Amniotic stem cell (primary cell): ENCODE measurements at places on chromosomes 6 and 20.
A peak's percentile ranks its signal among the peaks of the same experiment; 100 is the strongest.

GRCh38 chr20:50464725-50465650 is 45.2 kb upstream of the PTPN1 start:
- DNase-seq, result no peak

GRCh38 chr6:13614126-13614925 is 809 bp upstream of the NOL7 start:
- no peak for DNase-seq

GRCh38 chr6:159984268-159984786 is 15.4 kb downstream of the IGF2R start:
- DNase-seq, result no peak

GRCh38 chr20:1210501-1210900 is 7.2 kb downstream of the C20orf202 start:
- DNase-seq, result no peak

DNA sequence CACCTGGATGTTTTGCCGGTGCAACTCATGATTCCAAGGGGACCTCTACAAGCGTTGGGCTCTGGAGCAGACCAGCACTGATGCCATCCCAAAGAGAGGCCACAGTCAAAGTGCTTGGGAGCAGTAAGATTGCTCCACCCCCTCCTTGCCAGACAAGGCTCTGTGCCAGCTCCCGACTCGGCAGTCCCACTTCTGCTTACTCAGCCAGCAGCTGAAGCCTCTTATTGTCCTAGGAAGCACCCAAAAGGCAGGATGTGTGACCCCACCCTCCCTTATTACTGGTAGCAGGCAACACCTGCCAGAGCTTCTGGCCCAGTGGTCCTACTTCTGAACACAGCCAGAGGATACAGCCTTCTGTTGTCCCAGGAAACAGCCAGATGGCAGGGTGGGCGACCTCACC is 614.2 kb downstream of the TENT5A start:
- DNase-seq, result no peak

GRCh38 chr6:118787724-118788423 is 106.1 kb upstream of the ASF1A start:
- DNase-seq, result no peak

GRCh38 chr20:55090286-55090685 is 614.9 kb downstream of the DOK5 start:
- no peak for DNase-seq

DNA sequence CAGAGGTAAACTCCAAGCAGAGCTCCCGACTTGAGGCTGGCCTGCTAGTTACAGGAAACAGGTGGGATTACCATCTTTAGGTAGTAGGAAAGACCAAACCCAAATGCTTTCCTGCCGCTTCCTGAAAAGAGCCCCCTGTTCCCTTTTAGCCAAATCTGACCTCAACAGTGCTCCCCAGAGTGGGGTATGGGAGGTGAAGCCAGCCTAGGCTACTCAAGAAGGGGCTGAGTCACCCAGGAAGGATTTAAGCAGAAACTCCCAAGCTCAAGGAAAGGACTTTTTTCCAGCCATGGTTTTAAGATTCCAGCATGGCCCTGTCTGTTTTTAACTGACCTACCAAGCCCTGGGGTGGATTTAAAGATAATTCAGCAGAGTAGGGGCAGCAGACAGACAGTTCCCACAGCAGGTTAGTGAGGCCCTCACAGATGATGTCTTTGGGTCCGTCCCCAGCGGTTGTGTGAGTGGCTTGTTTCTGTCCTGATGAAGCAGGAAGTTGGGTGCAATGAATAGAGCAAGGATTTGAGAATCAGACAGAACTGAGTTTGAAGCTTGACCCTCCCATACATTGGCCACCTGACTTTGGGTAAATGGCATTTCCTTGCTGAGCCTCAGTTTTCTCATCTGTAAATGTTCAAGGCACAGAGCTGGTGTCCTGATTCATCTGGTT is 76.9 kb upstream of the MAFB start:
- no peak for DNase-seq

DNA sequence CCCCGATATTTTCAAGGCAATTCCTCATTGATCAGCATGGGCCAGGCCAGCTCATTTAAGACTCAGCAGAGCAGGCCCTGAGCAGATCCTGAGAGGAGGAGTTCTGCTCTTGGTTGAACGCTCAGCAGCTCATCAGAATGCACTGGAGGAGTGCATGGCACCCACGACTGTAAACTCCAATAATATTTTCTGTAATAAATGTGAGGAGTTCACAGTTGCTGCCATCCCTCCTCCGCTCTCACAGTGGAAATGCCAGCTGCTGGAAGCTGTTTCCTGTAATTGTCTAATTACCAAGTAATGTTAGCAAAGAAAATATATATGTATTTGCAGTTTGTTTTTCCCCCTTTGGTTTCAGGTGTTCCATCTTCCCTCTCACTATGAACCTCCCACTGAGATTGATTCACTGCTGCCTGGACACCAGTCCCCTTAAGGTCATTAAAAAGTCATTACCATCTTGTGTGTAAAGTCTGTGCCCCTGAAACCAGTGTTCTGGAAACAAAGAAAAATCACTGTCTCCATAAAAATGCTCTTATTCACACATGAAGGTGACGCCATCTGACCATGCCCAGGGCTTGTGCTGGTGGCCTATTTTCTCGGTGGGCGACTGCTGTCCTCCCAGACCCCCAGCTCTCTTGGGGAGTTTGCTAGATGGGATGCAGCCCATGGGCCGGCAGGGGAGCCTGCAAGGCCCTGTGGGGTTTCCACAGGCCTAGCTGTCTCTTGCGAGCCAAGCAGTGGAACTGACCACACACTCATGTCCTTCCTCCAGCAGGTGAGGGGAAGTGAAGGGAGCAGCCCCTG is 374.2 kb downstream of the ZFAND3 start:
- no peak for DNase-seq

DNA sequence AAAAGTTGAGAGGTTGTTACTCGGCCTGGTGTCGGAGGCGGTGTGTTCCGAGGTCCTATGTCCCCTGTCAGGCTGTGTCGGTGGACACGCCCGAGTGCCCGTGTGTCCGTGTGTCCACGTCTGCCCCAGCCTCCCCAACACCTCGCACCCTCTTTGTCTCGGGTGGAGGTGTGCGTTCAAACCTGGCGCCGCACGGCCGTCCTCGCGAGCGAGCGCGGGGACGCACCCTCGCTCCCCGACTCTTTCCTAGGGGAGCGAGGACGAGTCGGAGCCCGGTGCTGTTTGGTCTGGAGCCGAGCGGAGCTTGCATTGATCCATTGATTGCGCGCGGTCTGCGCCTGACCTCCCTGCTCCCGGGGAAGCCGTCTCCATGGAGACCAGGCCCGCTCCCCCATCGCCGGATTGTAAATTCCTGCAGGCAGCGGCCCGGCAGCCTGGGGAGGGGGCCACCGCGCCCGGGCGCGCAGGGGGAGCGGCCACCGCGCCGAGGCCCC is 411 bp upstream of the SCUBE3 start:
- no peak for DNase-seq

DNA sequence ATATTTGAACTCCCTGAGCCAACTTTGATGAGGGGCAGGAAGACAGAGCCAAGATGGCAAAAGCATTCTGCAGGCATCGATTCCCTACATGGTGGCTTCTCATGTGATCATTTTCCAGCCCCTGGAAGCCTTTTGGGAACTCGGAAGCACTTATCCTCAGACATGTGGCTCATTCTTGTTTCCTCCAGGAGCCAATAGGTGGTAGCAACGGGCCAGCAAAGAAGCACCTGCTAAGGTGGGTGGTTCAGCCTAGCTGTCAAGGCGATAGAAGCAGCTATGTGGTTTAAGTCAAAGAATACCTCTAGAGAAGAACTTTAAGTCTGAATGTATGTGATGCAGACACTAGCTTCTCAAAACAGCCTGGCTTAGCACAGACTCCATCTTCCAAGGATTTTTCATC is 64.9 kb upstream of the PAX1 start:
- no peak for DNase-seq

DNA sequence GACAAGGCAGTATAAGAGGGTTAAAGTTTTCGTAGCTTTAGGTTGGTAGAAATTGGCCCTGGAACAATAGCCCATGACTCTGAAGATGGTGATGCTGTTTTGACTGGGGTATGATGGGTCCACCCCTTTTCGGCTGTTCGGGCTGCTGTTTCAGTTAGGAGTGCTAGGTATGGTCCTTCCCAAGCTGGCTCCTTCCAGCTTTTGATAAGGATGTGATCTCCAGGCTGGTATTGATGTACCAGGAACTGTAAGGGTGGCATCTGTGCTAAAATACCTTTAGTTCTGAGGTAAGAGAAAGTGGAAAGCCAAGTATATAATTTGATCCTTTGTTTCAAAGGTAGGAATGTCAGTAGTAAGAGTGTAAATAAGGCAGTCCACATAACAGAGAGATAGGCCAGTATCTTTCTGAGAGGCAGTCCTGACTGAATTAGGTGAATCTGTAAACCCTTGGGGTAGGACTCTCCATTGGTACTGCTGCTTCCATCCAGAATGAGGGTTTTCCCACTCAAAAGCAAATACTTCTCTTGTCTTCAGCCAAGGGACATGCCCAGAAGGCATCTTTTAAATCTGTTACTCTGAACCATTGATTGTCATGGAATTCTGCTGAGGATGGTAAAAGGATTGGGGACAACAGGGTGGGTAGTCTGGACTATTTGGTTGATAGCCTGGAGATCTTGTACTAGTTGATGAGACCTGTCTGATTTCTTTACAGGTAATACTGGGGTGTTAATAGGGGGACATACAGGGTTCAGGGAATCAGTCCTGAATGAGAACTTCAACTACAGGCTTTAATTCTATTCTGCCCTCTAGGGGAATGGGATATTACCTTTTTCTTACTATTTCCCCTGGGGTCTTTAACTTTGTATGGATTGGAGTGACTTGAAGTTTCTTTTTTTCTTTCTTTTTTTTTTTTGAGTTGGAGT is 6.1 kb upstream of the ZNFX1 start:
- DNase-seq, result no peak

DNA sequence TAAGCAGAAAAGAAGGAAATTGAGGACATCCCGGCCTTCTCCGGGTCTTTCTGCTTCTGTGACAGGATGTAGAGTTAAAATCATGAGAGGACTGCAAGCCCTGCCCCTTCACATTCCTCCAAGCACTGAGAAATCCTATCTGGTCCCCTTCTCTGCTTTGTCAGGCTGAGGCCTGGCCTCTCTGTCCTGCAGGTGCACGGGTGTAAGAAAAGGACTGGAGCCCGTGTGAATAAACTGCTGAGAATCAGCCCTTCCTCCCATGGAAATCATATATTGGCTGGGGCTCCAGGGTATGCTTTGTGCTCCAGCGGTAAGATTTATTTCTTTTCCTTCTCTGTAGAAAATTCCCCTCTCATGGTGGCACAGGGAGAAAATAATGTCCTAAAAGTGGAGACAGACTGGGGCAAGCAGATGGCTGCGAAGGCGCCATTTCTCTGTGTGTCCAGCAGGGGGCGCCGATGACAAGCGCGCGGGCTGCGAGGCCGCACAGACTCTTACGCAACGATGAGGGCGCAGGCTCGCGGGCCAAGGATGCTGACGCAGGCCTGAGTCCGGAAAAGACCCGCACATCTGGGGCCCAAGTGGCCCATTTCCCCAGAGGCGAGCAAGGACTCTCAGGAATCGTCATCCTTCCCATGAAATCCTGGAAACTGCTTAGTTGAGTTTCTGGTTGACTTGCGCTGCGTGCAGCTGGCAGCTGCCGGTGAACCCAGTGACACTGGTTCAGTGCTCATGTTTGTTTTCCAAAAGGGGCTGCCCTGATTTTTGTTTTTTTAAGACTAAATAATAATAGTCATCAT is 258.6 kb downstream of the ADGB start:
- peak; percentile 60 for DNase-seq

- DNase-seq, result no peak
Observed at GRCh38 chr20:63830841-63831588, at the start of gene ZBTB46. TSS of gene ZBTB46 (minus strand) at chr20:63831264. CDS start at chr20:63790757, 40,507 bp downstream.

GRCh38 chr6:106785298-106785697 is 155.9 kb downstream of the QRSL1 start:
- DNase-seq, result no peak

GRCh38 chr20:60803335-60804055 is 448.6 kb upstream of the CDH4 start:
- DNase-seq, result no peak

GRCh38 chr6:33720998-33721397 is 9.5 kb upstream of the UQCC2 start:
- no peak for DNase-seq

- no peak for DNase-seq
Observed at GRCh38 chr20:50310673-50311051, 120.0 kb downstream of the CEBPB start.

- no peak for DNase-seq
Observed at GRCh38 chr6:3359973-3360726, 96.7 kb downstream of the SLC22A23 start.

DNA sequence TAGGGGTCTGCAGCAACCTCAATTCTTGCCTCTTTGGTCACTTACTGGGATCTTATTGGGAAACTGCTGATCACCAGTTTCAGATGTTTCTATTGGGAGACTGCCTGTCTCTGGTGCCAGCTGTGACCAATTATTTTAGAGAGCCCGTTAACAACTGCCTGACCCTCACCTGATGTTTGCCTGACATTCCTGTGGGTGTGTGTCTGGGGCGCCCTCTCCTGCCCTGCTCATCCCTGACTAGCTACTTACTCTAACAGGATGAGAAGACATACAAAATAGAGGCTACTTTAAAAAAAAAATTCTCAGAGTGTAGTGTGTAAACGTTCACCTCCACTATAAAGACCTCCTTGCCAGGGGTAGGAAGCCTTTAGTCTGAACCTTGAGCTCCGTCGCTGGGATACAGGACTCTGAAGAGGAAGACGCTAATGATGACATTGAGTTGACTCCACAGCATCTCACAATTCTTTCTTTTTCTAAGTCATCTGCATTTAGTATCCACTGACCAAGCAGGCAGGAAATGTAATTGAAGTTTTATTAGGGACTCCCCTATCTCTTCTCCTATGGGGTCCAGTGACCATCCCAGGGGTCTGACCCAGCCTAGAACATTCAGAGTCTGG is 54.6 kb upstream of the DDR1 start:
- DNase-seq, result no peak

DNA sequence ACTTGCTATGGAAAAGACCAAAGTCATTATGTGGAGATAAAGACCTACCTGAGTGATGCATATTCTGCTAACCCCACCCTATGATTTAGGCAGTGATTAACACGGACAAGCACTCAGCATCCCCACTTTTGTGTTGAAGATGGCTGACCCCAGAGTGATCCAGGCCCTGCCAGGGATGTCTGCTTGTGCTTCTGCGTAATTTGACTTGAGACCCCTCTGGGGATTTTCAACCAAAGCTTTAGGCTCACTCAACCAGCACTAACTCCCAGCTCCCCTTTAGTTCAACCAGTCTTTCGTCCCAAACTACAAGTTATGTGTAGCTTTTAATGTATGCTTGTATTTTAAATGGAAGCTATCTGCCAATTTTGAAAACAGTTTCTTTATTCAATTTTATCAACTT is 538.0 kb upstream of the ID4 start:
- DNase-seq, result no peak

- DNase-seq, result no peak
Observed at GRCh38 chr6:112682071-112682470, 334.9 kb downstream of the RFPL4B start.

- no peak for DNase-seq
Observed at GRCh38 chr6:89371849-89372505, 19.5 kb upstream of the UBE2J1 start.

GRCh38 chr6:112526594-112526993 is 179.5 kb downstream of the RFPL4B start:
- no peak for DNase-seq
